ENCODE measurements at places on chromosomes 13 and 19.

DNA sequence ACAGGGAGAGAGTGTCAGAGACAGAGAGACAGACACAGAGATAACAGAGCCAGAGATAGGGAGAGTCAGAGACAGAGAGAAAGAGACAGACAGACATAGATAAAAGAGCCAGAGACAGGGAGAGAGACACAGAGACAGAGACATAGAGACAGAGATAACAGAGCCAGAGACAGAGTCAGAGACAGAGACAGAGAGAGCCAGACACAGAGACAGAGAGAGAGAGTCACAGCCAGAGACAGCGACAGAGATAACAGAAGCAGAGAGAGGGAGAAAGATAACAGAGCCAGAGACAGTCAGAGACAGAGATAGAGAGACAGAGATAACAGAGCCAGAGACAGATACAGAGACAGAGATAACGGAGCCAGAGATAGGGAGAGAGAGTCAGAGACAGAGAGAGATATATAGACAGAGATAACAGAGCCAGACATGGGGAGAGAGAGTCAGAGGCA is 865 bp upstream of the TNFSF9 start:
- DNase-seq, result no peak

DNA sequence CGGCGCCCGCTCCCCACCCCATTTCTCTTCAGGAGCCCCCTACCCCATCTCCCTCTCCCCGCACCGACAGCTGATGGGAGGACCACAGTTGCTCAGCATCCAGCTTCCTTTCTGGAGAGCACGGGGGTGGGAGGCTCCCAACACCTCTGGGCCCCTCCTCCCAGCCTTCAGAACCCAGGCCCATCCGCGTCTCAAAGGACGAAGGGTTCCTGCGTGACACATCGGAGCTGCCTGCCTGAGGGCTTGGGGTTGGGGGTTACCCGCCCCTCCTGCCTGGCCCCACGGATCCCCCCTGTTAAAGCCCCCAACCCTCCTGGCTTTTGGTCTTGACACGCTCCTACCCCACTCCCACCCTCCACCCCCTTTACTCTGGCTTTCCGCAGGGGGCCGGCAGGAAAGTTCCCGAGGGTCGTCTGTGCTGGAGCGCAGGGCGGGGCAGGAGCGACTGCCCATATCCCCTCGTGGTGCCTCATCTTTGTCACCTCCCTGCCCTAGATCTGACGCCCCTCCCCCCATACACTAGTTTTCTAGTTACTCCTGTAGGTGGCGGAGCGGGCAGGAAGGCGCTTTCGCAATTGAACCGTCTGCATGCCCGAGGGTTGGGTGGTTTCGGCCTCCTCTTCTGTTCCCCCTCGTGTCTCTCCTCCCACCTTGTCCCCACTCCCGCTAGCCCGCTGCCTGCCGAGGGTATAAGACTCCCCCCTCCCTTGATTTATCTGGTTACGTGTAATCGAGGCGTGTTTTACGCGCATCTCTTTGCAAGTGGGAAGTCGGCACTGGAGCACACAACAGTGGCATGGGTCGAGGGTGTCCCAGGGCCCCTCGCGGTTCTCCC is 924 bp downstream of the TRAPPC5 start:
- DNase-seq, result peak; percentile 27

- no peak for DNase-seq
Observed at GRCh38 chr19:49475191-49475917, 1.3 kb downstream of the FLT3LG start.

GRCh38 chr13:66071608-66072007 is 1158.5 kb downstream of the PCDH9 start:
- DNase-seq, result no peak

DNA sequence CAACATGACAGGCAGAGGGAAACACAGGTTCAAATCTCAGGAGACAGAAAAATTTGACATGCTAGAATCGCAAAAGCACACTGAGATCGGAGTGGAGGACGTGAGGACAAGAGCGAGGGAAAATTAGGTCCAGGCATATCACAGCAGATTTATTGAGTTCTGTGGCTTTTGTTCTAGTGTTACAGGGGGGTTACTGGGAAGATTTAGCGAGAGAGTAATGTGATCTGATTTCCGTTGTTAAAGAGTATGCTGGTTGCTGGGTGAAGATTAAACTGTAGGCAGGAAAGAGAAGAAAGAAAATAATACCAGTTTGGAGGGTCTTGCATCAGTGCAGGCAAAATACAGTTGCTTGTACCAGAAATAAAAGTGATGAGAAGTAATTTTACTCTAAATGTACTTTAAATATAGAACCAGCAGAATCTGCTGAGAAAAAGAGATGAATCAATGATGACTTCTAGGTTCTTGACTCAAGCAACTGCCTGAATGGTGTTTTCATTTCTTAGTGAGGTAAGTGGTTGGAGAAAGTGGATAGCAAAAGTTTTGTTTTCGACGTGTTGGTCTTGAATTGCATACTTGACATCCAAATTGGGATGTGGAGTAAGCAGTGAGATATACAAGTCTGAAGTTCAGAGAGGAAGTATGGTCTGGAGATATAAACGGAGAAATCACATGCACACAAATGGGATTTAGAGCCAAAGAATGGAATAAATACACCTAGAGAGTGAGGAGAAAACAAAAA is 35.7 kb downstream of the UFM1 start:
- DNase-seq, result no peak

DNA sequence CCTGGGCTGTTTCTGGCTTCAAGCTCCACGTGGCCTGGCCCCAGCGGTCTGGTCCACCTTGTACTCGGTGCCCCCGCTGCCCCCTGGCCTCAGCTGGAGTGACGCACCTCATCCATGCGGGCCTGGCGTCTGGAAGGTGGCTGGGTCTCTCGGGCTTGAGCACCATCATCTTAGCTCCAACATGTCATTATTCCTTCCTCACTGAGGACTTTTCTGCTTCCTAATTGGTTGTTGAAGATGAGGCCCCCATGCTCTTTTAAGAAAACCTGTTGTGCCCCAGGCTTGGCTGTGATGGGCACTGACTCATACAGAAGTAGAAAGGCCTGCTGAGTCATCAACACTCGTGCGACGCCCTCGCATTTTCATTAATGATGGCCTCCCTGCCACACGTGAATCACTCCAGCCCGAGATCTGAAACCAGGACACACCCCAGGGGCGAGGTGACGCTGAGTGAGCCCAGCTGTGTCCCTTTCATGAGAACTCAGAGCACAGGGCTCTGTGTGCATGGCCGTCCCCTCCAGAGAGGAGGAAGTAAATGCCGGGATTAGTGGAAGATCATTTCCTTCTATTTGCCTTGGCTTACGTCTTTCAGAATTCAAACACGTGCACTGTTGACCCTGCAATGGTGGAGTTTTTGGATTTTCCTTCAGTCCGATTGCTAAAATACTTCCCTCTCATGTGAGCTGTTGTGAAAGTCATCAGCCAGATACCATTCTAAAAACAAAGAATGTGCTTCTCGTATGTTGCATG is 14.0 kb upstream of the GJA3 start:
- no peak for DNase-seq

- DNase-seq, result no peak
Observed at GRCh38 chr13:79126706-79127105, 279.3 kb downstream of the RBM26 start.

- DNase-seq, result no peak
Observed at GRCh38 chr19:13932149-13932637, 6.0 kb downstream of the PODNL1 start.

DNA sequence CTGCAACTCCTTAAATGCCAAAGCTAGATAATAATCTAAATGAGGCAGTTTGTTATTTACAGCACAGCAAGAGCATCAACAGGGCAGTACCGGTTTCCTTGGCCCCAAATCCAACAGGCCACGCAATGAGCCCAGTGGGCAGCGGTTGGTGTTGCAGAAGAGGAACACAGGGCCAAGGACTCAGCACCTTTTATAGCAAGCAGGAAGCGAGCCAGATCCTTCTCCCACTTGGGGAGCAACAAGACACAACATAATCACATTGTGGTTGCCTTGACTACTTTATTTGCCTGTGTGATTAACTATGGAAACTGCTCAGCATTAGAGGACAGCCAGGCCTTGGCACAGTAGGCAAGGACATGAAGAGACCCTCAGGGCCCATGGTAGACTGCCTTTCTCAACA is 67.1 kb upstream of the HTR2A start:
- no peak for DNase-seq

GRCh38 chr19:39212375-39212742 is 8.3 kb upstream of the SYCN start:
- no peak for DNase-seq

DNA sequence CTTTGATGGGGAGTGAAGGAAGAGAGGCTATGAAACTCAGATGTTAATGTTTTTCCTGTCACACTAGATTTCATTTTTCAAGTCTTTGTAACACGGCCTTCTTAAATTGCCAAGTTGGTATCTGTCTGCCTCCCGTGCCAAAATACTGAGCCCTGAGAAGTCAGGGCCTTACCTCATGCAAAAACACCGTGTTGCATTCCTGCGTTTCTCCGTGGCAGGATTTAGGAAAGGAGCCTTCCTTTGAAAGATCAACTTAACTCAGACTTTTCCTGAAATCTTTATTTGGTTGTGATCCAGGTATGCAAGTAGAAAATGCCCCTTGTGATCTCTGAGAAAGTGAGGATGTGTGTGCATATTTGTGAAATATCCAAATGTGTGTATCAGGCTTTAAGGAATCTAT is 1291.0 kb upstream of the SLC10A2 start:
- DNase-seq, result no peak

- no peak for DNase-seq
Observed at GRCh38 chr13:46598140-46598819, 45.3 kb downstream of the LRCH1 start.

DNA sequence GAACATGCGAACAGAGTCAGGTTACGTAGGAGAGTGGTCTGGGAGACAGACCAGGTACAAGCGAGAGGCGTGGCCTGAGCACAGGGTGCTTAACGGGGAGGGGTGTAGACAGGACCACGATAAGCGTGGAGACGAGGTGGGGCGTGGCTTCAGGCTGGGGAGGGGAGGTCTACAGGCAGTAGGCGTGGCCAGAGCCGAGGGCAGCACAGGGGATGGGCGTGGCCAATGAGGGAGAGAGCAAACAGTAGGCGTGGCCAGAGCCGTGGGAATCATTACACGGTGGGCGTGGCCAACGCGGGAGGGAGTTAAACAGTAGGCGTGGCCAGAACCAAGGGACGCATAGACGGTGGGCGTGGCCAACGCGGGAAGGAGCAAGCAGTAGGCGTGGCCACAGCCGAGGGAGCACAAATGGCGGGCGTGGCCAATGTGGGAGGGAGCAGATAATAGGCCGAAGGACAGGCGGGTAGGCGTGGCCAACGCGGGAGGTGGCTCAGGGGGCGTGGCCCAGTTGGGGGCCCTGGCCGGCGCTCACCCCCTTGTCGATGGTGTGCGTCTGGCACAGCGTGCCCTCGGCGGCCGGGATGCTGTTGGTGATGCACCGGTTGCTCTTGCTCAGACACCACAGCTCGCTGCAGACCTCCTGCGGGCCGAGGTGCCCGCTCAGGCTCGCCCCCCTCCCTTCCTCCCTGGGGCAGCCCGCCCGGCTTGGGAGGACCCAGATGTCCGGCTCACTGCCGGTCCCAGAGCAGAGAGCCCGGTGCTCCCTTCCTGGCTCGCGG is 15.2 kb upstream of the MYO1F start:
- no peak for DNase-seq

- DNase-seq, result no peak
Observed at GRCh38 chr19:37920591-37921450, 13.8 kb downstream of the SIPA1L3 start.

DNA sequence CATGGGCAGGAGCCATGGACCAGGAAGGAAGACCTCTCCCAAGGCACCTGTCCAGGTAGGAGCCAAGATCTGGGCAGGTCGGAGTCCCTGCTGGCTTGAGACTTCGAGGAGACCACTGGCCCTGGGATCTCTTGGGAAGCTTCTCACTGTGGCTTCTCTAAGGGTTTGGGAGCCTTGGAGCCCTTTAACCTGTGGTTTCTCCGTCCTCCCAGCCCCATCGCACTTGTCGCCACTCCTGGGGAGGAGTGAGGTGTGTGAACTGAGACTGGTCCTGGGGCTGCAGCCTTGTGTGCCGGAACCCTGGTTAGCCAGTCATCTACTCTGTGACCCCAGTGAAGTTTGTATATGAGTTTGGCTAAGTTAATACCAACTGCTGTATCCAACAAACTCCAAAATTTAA is 8.2 kb downstream of the ZNF805 start:
- no peak for DNase-seq

- DNase-seq, result no peak
Observed at GRCh38 chr19:8575467-8575997, 1.7 kb downstream of the MYO1F start.

GRCh38 chr19:10430505-10431253 is 10.3 kb downstream of the PDE4A start:
- DNase-seq, result no peak

- DNase-seq, result no peak
Observed at GRCh38 chr13:38090913-38091312, 221.3 kb upstream of the TRPC4 start.

- no peak for DNase-seq
Observed at GRCh38 chr13:43089912-43090498, 66.6 kb downstream of the DNAJC15 start.

GRCh38 chr13:103405297-103405696 is 339.1 kb upstream of the SLC10A2 start:
- no peak for DNase-seq

DNA sequence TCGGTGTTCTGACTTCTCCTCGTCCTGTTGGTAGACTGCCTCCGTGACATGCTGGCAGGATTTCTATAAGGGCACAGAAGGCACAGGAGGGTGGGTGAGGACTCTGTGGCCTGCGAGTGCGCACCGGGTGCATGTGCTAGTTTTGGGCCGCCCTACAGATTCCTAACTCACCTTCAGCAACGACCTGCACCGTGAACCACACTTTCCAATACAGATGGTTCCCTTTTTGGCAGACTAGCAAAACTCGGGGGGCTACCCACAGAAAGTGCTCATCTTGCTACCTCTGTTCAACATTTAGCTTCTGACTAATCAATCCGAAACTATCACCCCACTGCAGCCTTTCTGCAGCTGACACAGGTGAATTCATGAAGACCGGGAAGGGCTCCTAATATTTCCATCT is 14.1 kb upstream of the AMER2 start:
- DNase-seq, result no peak

- DNase-seq, result no peak
Observed at GRCh38 chr19:45403781-45404556, 900 bp downstream of the PPP1R13L start.

DNA sequence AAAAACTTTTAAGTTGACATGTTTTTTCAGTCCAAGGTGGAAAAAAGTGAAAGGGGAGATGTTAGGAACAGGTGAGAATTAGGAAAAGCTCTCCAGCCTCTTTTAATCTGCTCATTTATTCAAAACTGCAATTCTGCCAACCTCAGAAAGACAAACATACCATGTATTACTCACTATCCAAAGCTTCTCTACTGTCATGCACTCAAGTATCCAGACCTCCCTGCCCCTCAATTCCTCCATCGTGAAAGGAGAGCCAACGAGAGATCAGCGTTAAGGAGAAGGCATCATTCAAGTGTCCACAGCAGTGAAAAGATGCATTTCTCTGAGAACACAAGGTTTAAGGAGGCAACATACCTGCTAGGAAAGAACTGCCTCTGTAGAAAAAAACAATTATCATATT is 24.5 kb downstream of the DIAPH3 start:
- no peak for DNase-seq

- no peak for DNase-seq
Observed at GRCh38 chr13:81874681-81875661, 1534.0 kb upstream of the SPRY2 start.

Measured in cerebellar nuclear complex (tissue), 1 donor.